NCI-H1694 treated with DMSO at 0.1 percent for 48 hours (cell line): ENCODE measurements at places on chromosomes 7 and 10.

DNA sequence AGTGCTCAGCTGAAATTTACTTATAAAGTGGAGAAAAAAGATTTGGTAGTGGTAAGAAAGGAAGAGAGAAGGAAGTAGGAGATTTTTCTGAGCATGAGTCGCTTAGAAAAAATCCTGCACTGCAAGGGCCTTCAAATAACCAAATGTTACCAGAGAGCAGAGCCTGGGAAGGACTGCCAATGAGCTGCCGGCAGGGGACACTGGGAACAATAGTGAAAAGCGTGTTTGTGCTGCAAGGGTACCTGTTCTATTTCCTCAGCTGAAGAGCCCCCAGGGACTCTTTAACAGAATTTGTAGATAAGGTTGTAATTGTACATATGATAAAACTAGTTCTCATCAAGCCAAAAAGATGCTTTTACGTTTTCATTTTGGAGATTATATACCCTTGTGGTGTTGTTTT is 696.3 kb upstream of the C7orf33 start:
- no peak for DNase-seq

DNA sequence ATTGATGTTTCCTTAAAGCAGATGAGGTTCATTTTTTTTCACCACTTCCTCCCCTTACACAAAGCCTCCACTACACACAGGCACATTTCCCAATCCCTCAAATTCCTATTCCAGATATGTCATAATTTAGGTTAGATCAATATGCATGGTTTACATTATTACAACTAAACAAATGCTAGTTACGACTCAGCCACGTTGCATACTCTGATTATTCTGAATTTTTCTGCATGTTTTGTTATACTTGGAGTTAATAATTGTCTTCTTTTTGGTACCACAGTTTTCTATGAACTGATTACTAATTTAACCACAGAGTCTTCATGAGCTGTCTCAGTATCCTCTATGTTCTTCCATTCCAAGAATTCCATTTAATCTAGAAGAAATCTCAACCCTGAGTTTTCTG is 4.4 kb upstream of the BICC1 start:
- no peak for DNase-seq

DNA sequence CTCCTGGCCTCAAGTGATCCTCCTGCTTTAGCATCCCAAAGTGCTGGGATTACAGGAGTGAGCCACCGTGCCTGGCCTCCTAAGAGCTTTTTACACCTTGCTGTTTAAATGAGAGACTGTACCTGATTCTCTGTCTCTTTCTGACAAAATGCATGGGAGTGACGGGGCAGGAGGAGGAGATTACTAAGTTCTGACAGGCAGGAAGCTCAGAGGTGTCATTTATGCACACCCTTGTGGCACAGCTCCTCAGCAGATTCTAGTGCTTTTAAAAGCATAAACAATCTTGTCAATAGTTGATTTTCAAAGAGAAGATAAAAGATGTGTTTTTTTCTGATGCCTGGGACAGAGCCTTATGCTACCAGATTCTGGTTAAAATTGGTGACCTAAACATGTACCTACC is 39.7 kb upstream of the STEAP4 start:
- DNase-seq: no peak

DNA sequence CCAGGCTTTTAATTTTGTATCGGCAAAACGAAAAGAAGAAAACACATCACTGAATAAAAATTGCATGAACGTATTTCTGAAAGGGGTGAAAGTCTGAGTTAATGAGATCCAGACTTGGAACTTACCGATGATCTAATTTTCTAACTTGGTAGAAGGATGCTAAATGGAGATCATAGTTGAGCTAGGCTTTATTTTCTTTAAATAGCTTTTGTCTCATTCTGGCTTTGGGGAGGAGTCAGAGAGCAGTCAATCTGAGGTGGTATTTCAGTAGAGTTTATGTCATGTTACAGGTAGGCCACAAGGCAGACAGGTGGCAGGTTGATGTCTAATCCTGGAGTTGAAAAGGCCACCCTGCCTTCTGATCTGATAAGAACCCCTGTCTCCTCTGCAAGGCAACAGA is 161.9 kb downstream of the KIAA1217 start:
- no peak for DNase-seq

GRCh38 chr7:18202315-18203045 is 174.8 kb upstream of the PRPS1L1 start:
- no peak for DNase-seq

- no peak for DNase-seq
These were observed 617.6 kb downstream of the INHBA start for GRCh38 chr7:41085244-41085643.

GRCh38 chr7:3722396-3722922 is 421.4 kb downstream of the SDK1 start:
- DNase-seq: no peak

DNA sequence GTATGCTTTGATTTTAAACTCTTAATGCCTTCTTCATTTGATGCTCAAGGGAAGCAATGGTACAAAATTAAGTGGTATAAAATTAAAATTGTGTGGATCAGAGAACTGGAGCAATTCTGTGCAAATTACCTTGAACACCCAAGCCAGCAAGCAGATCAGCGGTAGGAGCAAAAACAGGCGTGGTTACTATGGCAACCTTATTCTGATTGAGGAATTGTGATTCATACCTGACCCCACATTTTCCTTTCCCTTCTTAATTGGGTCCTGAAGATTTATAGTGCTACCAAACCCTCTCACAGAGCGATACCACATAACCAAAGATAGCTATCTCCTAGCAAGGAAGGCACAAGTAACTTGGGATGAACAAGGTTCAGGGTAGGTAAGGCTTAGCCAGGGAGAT is 72.5 kb upstream of the FZD1 start:
- no peak for DNase-seq

DNA sequence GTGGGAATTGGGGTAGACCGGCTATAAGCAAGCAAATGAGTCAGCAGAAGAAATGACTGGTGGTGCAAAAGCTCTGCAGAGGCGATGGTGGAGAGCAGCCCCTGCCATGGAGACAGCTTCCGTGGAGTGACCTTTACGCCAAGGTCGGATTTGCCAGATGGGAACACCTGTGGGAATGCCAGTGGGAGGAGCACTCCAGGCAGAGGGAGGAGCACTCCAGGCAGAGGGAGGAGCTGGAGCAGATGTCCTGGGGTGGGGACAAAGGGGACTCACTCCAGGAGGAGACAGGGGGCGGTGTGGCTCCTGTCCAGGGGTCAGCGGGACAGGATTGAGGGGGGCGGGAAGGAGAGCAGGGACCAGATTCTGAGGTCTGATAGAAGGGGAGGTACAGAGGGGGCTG is 258.8 kb upstream of the CTBP2 start:
- no peak for DNase-seq

DNA sequence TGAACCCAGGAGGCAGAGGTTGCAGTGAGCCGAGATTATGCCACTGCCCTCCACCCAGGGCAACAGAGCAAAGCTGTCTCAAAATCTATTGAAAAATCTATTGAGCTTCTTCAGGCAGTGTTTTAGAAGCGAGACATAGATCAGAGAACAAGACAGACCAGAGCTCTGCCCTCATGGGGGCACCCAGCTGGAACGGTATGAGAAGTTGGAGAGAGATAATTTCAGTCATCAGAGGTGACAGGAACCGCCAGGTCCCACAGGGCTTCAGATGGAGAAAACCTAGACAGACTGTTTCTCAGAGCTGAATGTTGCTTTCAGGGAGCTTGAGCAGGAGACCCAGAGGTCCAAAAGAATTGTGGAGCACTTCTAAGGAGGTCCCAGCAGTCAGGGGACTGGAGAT is 14.2 kb upstream of the GTF2IRD1 start:
- DNase-seq: no peak

GRCh38 chr10:58570979-58571378 is 58.3 kb downstream of the BICC1 start:
- no peak for DNase-seq

DNA sequence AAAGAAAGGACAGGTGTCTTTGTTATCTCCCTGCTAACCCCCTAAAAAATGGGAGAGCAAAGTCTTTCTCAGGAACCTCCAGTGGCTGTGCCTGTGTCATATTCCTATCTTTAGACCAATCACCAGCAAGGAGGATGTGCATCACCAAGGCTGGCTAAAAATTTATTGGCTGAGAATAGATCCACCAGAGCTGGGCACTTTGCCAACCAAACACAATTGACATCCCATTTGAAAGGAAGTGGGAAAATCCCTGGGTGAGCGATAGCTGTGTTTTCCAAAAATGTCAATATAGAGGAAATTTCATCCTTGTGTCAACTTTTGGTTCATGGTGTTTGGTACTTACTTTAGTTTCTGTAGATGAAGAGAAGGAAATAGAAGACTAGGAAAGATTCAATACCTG is 13.1 kb upstream of the GPR141 start:
- DNase-seq: no peak

DNA sequence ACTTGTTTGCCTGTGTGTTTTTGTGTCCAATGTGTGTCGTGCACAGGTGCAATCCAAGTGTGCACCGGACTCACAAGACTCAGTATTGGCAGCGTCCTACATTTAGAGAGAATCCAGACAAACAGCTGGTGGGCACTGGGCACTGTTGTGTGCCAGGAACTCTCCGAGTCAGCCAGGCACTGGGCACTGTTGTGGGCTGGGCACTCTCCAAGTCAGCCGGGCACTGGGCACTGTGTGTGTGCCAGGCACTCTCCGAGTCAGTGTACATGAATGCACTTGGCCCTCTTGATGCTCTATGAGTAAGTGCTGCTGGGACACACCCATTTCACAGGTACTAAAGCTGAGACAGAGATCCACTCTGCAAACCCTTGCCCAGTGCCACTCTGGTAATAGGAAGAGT is 303.5 kb downstream of the PTPRN2 start:
- no peak for DNase-seq
